Activated naive CD4-positive, alpha-beta T cell treated with anti-CD3 and anti-CD28 coated beads, Interleukin-2, amount 50 U/mL, for 72 hours (primary cell): ENCODE measurements at places on chromosomes 6 and 20. TPM values are rescaled to one million over a fixed set of nuclear protein-coding genes. Genes with fewer than 3 reads are reported as not detected.

- DNase-seq, result no peak
Measured at GRCh38 chr20:51456511-51457509, 85.7 kb downstream of the NFATC2 start.

DNA sequence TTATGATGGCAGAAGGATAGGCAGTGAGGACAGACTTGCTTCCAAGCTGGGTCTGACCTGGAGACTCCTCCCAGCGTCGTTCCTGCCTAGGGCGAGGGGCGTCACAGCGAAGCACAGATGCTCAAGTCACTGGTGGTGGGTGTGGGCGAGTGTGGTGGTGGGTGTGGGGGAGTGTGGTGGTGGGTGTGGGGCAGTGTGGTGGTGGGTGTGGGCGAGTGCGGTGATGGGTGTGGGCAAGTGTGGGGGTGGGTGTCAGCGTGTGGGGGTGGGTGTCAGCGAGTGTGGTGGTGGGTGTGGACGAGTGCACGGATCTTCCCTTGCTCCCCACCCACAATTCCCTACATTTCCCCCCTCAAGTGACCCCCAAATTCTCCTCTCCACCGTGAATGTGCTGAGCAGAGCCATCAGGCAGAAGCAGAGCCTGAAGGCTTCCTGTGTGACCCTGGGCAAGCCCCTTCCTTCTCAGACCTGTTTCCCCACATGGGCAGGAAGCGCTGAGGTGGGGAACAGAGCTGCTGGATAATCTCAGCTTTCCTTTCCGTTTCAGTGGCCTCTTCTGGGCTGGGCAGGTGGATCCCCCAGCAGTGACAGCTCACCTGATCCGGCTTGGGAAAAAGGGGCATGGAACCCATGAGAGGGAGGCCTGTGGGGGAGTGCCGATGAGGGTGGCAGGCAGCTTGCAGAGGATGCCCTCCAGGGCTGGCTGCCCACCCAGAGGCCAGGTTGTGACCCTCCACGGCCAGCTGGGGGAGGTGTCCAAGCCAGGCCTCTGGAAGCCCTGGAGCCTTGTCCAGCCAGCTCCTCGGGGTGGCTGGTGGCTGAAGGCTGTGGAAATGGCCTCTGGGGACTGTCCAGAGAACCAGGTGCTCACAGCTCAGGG, 42.9 kb downstream of the RSPO4 start:
- DNase-seq, result no peak

GRCh38 chr20:49166534-49167449, 21.3 kb downstream of the STAU1 start:
- DNase-seq, result no peak

DNA sequence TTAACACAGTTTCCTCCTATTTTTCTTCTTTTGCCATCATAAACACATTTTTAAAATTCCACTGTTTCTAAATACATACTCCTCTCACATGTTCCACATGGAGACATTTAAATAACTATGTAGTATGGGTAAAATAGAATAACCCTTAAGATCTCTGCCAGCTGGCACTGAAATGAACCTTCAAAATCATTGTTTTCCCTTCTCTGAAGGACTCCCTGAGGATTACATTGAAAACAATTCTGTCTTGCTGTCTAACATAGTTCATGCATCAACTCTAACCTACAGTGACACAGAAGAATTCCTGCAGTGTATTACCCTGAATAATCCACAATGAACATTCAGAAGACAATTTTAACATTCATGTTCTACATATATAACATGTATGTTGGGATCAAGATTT, 1361.8 kb upstream of the CITED2 start:
- DNase-seq, result no peak

DNA sequence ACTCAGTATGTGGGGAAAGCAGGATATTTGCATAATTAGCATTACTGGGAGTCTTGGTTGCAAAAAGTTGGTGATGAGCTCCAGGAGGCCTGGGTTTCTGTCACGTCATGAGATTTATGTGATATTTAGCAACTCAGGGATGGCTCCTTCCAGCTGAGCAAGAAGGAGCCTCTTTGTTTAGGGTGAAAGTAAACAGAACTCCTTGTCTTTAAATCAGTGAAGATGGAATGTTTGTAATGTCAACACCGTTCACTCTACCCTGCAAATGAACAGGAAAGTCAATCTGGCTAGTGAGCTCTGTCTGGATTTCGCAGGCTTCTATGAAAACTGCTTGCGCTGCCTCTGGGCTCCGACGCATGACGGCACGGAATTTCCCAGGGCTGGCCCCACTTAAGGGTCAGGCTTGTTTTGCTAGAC, 86.9 kb downstream of the PXDC1 start:
- no peak for DNase-seq

DNA sequence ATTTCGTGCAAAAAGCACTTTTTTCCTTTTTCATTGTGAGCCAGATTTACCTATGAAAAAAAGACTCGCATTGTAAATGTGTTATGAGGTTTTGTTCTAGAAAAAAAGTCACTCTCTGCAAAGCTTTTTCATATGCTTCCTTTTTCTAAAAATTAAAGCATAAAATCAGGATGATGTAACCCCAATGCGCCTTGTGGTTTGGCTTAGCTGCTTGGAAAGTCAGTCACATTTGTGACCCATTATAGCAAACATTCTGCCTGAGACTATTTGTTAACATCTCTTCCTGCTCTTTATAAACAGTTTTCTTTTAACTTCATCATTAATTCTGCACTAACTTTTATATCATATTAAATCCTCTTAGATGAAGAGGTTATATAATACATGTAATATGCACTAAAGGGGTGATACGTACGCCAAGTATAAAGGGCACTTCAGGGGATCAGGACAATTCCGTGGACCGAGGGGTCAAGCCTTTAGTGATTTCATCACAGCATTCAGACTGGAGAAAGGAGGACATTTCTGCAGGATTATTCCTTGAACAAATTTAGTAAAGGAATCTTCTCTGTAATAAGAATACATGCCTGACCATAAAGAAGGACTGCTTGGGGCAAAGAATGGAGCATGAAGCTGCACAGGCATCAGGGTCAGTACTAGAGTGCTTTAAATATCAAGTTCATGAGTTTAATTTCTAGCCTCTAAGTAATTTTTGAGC, 48.1 kb upstream of the SMLR1 start:
- no peak for DNase-seq

- DNase-seq, result no peak
Measured at GRCh38 chr20:47296950-47297349, 59.5 kb downstream of the ZMYND8 start.

- DNase-seq, result peak; percentile 41
Measured at GRCh38 chr6:168243812-168244376, 75.7 kb downstream of the DACT2 start.

GRCh38 chr20:44702776-44703175, 12.4 kb upstream of the CCN5 start:
- DNase-seq, result no peak

DNA sequence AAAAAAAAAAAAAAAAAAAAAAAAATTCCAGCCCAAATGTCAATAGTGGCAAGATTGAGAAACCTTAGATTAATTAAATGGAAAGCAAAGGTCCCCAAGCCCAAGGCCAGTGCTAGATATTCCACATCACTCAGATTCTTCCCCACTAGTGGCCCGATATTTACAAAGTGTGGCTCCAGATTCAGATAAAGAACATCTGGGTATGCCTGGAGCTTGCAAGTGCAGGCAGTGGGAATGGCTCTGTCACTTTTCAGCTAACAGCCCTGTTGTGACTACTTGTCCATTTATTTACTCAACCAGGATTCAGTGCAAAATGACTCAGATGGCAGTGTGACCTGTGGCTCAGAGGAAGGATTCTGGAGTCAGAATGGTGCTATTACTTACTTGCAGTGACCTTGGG, 8.2 kb upstream of the KCNB1 start:
- DNase-seq, result no peak

GRCh38 chr6:6795393-6795792, 206.9 kb downstream of the LY86 start:
- no peak for DNase-seq

- DNase-seq, result no peak
Measured at GRCh38 chr20:34362502-34363061, 491 bp upstream of the ITCH start.

DNA sequence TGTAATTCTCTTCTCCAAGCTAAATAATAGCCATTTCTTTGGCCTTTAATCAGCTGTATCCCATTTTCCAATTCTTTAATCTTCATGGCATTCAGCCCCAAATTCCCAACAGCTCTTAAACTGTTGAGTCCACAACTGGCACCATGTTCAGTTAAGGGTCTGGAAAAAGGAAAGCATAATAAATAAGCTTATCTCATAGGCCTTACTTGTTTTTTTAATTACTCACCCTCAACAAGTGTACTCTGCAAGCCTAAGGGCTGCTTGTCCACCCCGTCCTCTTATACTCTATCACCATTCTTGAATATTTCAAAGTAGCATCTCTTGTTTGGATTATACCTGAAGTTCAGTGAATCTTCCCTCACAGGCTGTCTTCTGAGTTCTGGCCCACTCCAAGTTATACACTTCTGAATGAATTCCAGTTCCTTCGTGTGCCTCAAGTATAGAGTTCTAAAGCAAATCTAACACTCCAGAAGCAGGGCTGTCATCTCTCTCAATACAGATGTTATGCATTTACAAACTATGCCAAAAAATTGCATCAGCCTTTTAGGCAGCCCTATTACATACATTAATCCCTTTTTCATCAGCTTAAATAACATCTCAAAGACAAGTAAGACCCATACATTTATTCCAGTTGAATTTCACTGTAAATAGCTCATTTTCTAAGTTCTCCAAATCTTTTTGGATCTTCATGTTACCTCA, 98.7 kb downstream of the COL21A1 start:
- DNase-seq, result no peak

DNA sequence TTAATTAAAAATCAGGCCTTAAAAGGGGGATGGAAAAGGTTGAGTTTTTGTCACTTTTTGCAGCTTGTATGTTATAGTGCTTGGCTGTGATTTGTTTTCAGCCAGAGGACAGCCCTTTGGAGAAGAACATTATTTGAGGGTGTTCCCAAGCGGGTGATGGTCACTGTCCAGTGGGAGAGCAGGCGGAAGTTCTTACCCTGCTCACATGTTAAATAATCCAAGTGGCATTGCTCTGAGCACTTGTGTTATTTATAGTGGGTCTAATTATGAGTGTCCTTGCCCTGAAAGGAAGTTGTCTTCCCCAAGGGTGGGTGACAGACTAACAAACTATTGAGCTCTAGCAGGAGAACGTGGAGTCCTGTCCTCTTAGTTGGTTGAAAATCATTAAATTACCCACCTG, 49.5 kb downstream of the DOK5 start:
- no peak for DNase-seq

DNA sequence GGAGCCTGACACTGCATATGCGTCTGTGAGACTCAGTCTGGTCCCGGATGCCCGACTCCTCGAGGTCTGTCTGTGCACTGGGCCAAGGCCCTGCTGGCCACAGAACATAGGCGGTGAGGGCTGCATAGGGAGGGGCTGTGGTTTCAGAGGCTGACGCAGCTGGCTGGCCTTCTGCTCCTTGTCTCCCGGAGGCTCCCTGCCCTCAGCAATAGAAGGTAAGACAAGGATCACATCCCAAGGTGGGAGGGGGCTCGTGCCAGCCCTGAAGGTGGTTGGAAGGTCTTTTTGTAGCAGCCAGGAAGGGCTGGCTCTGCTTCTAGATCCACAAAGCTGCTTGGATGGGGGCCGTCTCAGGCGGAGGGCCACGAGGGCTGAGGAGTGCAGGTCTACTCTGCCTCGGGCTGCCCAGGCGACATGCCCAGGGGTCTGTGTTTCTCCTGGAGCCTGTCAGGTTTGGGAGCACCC, 239.8 kb upstream of the SULF2 start:
- DNase-seq, result no peak

DNA sequence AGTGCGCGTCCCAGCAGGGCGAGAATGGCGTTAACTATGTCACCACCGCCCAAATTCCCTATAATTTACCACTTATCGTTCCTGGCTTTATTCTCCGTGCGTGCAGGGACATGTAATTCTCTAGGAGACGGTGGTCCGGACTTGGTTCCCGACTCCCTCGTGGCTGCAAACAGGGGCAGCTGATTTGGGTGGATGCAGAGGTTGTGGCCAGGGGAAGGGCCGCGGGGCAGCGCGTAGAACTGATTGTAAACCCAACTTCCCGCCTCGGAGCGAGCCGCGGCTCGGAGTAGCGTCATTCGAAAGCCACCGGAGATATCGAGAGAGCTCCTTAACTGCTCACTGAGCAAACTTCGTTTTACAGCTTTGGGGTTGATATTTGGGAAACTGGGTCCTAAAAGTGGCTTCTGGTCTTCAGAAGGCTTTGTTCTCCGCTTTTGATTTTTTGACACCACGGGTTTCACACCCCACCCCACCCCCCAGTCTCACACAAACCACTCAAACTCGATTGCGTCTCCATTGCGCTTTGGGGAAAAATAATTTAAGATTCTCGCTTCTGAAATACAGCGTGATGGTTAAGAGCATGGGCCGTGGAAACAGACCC, 17.5 kb upstream of the ZSCAN9 start:
- DNase-seq, result peak; percentile 42

- no peak for DNase-seq
Measured at GRCh38 chr6:165594584-165595333, 68.3 kb downstream of the PDE10A start.

- no peak for DNase-seq
Measured at GRCh38 chr20:12962895-12963294, 45.9 kb upstream of the SPTLC3 start.

DNA sequence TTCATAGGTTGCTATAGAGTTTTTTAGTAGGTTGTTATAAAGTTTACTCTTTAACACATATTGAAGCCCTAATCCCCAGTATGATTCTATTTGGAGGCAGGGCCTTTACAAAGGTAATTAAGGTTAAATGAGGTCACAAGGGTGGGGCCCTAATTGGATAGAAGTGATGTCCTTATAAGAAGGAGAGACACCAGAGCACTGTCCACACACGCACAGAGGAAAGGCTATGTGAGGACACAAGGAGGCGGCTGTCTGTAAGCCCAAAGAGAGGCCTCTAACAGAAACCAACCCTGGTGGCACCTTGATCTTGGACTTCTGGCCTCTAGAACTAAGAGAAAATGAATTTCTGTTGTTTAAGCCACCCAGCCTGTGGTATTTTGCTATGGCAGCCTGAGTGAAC, 98.5 kb downstream of the GJA10 start:
- no peak for DNase-seq

DNA sequence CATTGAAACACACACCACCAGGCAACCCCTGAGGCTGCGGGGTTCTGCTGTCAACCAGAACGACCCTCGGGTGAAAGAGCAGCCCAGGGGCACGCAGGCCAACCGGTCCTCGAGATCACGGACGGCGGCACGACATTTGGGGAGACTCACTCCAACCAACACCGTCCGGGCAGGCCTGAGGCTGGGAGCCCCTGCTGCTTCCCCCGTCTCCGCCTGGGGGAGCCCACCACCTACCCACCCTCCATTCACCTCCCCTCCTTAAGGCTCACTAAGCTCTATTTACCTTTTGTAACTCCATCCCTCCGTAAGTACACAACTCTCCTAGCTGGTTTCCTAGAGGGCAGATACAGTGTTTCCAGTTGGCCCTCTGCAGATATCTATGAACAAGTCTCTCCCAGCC, 971.3 kb upstream of the DEFB115 start:
- DNase-seq, result no peak

MDFI gene
- total RNA-seq, result not detected

MCHR2 gene
- total RNA-seq, result not detected

MARCKS gene
- total RNA-seq, result 0.05 TPM

POM121L2 gene
- total RNA-seq, result not detected

SRXN1 gene
- total RNA-seq, result 12.7 TPM

AKAP12 gene
- 1.4 TPM for total RNA-seq

GPX5 gene
- total RNA-seq, result not detected

DLK2 gene
- 3.4 TPM for total RNA-seq

SNX5 gene
- 182 TPM for total RNA-seq

TCP11 gene
- not detected for total RNA-seq
